ENCODE measurements at places on chromosomes 2 and 18.
A peak's percentile ranks its signal among the peaks of the same experiment; 100 is the strongest.

GRCh38 chr2:16055848-16056580 is 115.7 kb downstream of the MYCN start:
- DNase-seq, result no peak

DNA sequence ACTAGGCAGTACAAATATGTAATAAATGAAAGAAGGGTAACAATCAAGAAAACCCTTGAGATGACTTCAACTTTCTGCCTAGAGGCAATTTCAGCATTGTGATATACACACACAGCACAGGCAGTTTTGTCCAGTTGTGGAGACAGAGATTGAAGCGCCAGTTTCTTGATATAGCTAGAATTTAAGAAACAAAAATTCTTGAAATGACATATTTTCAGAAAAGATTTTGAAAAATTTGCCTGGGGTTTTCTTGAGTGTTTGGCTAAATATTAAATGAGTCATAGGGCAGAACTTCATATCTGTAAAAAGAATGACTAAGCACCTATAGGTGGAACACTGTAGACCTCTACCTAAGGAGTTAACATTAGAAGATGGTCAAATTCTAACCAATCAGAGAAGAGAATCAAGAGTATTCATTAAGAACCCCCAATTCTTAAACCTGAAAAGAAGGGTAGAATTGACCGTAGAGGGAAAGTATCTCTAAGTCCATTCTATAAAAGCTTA is 1266.8 kb upstream of the TMEFF2 start:
- DNase-seq, result no peak

DNA sequence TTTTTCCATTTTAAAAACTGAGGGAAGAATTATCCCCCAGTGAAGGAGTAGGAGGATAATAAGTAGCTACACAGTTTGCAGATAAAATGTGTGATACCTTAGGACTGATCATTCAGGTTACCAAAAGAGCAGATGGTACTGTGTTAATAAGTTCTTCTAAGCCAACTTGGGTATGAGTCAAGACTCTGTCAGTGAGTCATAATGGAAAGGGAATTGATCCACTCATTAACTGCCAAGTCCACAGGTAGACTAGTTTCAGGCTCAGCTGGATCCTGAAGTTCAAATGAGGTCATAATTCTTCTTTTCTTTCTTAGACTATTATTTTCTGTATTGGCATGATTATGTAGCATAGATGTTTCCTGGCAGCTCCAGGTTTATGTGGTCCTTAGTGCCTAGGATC is 142.4 kb upstream of the ALPP start:
- peak; percentile 13 for DNase-seq

GRCh38 chr18:28846958-28847357 is 670.0 kb upstream of the CDH2 start:
- no peak for DNase-seq

GRCh38 chr18:24683925-24684324 is 223.5 kb downstream of the HRH4 start:
- no peak for DNase-seq
